ENCODE measurements at places on chromosomes 4 and X.
A peak's percentile ranks its signal among the peaks of the same experiment; 100 is the strongest.

- DNase-seq = no peak
Measured at GRCh38 chr4:17232566-17233253, 279.2 kb downstream of the QDPR start.

GRCh38 chrX:124726292-124726691, 379.9 kb downstream of the SH2D1A start:
- no peak for DNase-seq

DNA sequence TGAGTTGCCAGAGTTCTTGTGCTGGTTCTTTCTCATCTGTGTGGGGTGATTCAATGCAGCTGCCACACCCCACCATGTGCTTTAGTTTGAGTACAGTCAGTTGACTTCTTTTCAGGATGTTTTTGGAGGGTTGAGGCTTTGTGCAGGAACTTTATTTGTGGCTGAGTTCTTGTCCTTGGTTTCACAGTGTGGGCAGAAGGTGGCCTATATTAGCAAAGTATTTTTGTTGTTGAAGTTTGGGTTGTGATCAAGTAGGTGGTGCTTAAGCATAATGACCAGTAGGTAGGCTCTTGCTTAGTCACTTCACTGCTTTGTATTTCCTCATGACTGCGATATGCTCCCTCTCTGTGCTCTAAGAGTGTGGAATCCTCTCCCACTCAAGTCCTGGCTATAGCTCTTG, 80.3 kb downstream of the ARHGAP24 start:
- DNase-seq = no peak

DNA sequence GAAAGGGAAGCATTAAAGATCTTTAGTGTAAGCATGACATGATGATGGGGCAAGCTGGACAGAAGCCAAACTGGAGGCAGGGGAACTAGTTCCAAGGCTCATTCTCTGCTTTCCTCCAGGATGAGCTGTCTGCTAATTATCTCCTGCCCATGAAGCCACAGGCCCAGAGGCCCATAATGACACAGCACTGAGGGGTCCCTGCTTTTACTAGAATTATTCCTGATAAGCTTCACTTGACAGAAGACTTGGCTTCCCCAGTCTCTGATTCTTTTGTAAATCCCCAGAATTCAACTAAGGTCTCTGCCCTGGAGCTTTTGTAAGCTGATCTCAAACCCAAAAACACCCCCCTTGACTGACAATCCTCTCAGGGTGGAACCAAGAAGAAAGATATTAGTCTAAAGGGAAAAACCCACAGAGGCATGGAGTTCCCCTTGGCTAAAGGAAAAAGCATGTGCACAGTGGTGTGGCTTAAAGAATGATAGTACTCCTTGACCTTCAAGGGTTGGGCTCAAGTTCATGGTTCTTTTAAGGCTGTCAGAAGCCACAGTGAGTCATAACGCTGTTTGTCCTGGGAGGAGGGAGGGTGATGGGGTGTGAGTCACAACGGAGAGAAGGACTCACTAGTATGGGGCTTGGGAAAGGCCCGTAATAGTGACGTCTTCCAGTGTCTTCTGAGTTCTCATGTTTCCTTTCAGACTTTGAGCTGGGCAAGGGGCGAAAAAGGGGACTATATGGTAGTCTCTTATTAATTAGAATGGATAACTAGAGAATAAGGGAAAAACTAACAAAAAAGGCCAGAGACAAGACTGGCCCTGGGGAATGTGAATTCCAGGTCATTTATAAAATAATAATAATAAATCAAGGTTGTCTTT, 146.0 kb upstream of the CPEB2 start:
- DNase-seq = peak; percentile 59

- no peak for DNase-seq
Measured at GRCh38 chr4:149409146-149409545, 406.5 kb downstream of the IQCM start.

GRCh38 chrX:134004084-134004483, 18.7 kb upstream of the GPC3 start:
- DNase-seq = no peak

DNA sequence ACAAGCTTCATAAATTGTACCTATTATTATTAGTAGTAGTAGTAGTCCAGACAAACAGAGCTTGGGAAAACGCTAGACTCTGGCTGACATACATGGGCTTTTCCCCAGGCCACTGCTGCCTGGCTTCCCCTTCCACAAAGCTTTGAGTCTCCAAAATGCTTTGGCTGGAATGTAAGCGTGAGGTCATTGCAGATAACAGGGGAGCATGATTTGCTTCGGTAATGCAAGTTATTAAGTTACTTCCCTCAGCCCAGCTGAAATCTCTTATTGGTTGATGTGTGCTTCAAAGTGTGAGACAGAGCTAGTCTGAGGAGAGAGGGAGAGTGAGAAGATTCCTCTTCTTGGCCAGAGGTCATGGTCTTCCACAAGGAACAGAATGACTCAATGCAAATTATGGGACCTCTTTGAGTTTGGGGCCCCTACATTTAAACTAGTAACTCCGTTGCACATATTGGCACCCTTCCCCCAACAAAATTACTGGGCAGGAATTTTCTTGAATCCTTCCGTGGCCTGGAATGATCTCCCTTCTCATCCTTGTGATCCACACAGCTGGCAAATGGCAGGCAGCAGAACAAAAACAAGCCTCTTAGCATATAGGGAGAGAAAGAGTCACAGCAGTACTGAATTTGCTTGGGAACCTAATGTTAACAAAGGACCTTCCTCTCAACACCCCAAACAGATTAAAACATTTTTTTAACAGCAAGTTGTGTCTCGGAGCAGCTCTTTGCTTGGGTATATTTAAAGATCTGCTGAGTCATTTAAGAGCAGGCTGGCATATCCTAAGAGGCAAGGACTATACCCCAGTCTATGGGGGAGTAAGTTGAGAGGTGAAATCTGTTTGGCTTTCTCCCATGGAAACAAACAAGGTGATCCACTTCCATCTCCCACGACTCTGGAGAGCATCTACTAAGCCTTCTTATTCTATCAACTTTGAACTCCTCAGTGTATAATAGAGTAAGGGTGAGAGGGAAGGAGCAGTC, 19.9 kb downstream of the AR start:
- no peak for DNase-seq

GRCh38 chrX:25068340-25068739, 52.6 kb upstream of the ARX start:
- DNase-seq = no peak

- DNase-seq = no peak
Measured at GRCh38 chr4:47084795-47085194, 53.4 kb downstream of the GABRB1 start.

DNA sequence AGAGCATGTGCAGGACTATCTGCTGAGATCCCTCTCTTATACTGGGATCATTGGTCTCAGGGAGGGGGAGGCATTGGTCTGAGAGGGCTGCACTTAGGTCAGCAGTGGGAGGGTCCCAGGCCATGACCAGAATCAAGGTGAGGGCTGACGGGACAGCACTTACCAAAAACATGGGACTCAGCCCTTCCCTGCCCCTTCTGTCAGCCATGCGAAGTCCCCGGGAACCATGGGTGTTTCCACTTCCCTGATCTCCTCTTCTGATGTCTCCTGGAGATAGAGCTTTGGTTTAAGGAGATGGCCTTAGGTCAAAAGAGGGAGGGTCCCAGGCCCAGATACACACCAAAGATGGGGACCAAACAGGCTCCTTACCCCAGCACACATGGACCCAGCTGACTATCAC, 12.9 kb upstream of the HSFX1 start:
- DNase-seq = no peak

GRCh38 chr4:59339631-59340030, 1860.5 kb upstream of the ADGRL3 start:
- no peak for DNase-seq

- no peak for DNase-seq
Measured at GRCh38 chr4:80367737-80368136, 32.2 kb downstream of the CFAP299 start.

GRCh38 chr4:121898150-121898549, 27.9 kb upstream of the BBS7 start:
- no peak for DNase-seq

GRCh38 chrX:55008571-55009358, 8.6 kb downstream of the APEX2 start:
- no peak for DNase-seq

- DNase-seq = no peak
Measured at GRCh38 chr4:138249132-138249531, 7.0 kb upstream of the SLC7A11 start.

GRCh38 chr4:41476310-41476885, 61.6 kb upstream of the LIMCH1 start:
- no peak for DNase-seq

DNA sequence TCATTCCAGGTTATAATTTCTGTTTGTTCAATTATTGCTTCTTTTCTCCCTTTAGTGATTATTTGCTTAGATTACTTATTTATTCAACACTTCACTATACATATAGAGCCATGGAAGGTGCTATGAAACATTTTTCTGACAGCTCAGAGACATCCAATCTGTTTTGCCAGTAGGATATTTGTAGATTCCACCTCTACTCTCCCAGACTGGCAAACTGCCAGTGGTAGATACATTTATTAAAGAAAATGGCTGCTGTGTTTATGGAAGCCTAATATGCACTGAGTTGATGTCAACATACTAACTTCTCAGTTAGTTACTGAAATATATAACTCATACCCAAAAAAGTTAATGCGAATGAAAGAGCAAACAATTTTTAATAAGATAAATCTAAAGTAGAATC, 348.6 kb downstream of the TRAM1L1 start:
- DNase-seq = no peak

DNA sequence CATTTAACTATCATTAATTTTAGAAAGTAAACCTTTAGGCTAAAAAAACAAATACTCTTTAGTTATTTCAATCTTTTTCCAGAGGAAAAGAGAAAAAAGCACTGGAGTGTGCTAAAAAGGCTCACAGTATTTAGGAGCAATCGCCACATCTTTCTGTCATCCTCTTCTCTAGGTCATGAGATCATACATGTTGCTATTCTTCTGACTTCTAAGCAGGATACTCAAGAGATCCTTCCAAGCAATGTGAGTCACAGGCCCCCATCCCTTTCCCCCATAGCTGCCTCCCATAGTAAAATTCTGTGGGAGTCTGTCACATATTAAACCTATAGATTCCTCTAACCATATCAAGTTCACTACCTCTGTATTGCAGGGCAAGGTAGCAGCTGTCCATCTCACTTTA, 7.7 kb downstream of the EDNRA start:
- no peak for DNase-seq

GRCh38 chr4:925771-926500, 6.2 kb downstream of the GAK start:
- no peak for DNase-seq

GRCh38 chr4:145281951-145282350, 101.6 kb upstream of the OTUD4 start:
- DNase-seq = no peak

DNA sequence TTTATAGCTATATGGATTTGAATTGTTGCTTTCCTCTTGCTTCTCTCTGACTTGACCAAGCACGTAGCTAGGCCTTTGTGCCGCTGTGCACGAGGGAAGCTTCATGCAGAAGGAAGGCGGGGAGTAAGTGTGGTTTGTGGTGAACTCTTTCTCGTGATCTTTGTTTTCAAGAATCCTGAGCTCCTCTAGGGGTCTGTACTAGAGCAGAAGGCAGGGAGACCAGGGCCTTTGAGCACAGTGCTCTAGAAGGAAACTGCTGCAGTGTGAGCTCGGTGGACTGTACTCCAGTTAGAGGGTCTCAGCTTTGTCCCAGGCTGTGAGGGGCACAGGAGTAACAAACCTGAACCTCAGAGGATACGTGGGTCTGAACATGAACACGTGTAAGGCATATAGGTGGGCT, 49.0 kb downstream of the AGA start:
- DNase-seq = no peak

- no peak for DNase-seq
Measured at GRCh38 chrX:16466640-16467432, 183.1 kb upstream of the S100G start.

DNA sequence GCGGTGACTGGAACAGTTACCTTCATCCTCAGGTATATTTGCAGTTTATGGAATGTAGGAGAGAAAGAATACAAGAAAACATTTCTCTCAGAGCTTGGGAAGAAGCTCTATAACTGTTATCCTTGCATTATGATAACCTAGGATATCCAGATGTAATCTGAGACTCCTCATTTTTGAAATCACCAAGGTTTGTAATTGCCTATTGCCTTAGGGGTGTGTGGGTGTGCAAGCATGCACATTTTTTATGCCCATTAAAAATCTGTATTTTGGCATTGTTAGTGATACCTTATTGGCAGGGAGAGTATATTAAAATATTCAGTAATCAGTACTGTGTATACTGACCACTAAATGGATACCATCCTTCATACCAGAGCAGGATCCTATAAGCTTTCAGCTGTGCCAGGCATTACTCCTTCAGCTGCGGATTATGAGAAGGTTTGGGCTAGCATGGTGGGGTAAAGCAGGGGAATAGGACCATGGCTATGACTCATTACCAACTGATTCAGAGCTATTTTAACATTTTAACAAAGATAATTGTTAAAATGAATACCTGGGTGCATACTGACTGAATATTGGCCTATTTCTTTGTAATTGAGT, 8.3 kb downstream of the SEC24B start:
- DNase-seq = no peak

- no peak for DNase-seq
Measured at GRCh38 chr4:23213198-23213597, 520.5 kb downstream of the GBA3 start.

DNA sequence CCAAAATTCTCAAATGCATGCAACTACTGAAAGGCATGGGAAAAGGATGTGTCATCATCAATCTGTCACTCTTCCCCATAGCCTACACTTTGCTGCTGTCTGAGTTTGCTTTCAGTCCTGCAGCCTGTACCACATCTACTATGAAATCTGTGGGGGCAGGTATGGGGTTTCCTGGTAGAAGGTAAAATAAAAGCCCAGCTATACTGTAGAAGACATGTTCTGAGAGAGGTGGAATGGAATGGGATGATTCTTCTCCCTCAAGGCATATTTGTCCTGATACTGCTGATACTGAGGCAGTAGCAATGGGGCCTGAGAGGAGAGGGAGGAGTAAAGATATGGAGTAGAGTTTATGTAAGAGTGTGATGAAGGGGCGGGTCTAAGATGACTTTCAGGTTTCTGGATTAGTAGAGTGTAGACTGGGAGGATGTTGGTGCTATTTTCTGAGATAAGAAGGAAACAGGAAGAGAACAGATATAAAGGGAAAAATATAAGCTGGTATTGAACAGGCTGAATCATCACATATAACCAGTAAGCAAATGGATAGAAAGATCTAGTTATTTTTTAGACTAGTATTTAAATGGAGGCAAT, 38.7 kb upstream of the GYPA start:
- DNase-seq = no peak

GRCh38 chrX:63686878-63687714, 97.9 kb downstream of the ARHGEF9 start:
- no peak for DNase-seq

- DNase-seq = no peak
Measured at GRCh38 chr4:177796841-177797240, 354.6 kb upstream of the AGA start.

GRCh38 chrX:16671005-16671404, 21.0 kb downstream of the S100G start:
- DNase-seq = no peak

DNA sequence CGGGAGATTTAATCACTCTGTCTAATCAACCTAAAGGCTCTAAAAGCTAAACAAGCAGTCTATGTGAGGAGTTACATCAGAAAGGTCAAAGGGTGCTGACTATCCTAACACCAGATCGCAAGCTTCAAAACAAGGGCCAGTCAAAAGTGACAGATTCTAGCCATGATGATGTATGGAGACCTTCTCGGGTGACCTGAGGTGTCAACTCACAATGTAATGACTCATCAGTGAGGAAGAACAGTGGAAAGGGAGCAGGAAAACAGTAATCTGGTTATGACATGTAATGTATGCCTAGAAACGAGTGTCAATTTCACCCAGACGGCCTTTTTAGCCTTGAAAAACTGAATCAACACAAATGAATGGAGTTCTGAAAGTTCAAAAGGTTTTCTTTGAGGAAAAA, 375.3 kb downstream of the IDS start:
- DNase-seq = no peak

Measured in stimulated activated naive CD4-positive, alpha-beta T cell treated with Interleukin-2 at 50 U/mL for 16 hours (primary cell).